ENCODE measurements at places on chromosomes 12 and 14.
A peak's percentile ranks its signal among the peaks of the same experiment; 100 is the strongest.

DNA sequence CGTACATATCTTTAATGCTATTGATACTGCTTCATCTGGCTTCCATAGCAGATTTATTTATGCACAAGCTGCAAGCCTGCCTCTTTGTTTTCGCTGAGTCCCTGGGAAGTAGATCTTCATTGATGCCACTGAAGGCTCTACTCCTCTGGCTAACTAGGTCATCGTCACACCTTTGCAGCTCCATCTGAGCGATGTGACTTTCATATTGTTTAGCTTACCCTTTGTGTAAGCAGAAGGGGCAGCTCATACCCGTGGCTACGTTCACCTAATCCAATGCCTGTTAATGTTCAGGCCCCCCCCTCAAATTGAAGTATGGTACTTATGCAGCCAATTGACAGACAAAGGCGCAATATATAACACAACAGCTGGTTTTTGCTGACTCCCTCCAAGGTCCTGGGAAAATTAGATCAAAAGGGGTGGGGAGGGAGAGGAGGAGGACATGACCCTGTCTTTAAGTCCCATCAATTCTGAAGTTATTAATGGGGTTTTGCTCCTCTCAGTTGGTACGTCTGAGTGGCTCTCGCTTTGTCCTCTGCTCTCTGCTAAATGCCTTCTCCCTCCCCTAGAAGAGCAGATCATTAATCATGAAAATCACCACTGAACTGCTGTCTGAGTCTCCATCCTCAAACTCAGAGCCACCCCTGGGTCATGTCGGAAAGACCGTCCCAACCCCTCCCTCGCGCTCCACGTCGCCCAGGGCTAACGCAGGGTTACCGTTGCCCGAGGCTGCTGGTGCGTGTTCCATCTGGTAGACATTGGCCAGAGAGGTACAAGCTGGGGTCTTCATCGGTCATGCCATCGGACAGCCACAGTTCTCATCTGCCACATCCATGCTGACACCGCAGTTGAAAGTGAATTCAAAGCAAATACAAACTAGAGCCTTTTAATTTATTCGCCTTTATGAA lies 128.8 kb downstream of the ADGRD1 start:
- DNase-seq = no peak

DNA sequence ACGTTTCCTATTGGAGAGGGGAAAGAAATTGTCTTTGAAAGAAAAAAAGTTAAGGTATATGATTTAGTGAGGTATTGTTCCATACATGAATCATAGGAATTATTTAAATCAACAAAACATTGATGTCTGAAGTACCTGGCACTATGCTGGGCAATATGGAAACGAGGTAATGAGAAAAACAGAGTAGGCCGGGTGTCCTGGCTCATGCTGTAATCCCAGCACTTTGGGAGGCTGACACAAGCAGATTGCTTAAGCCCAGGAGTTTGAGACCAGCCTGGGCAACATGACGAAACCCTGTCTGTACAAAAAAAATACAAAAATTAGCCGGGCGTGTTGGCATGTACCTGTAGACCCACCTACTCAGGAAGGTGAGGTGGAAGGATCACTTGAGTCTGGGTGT lies 45.9 kb downstream of the AEBP2 start:
- DNase-seq = no peak

GRCh38 chr14:33726685-33727084 lies 224.2 kb downstream of the EGLN3 start:
- DNase-seq = no peak

GRCh38 chr12:16467272-16467671 lies 119.8 kb downstream of the MGST1 start:
- no peak for DNase-seq

GRCh38 chr14:52846591-52846990 lies 55.2 kb upstream of the GNPNAT1 start:
- no peak for DNase-seq

DNA sequence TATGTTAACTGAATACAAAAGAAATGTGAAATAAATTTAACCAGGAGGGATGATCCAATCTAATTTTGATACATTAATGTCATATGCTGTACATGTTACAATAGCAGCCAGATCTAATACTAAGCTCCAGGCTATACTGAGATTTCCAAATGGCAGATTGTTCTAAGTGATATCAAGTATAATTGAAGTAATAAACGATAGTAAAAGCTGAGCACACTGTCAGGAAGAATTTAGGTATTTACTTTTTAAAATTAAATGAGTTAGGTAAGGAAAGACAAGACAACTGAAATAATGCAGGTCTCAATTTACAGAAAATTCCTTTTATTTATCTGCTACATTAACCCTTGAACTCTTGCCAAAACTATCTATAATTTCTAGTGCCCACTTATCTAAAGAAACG lies 39.9 kb downstream of the INSM2 start:
- no peak for DNase-seq

DNA sequence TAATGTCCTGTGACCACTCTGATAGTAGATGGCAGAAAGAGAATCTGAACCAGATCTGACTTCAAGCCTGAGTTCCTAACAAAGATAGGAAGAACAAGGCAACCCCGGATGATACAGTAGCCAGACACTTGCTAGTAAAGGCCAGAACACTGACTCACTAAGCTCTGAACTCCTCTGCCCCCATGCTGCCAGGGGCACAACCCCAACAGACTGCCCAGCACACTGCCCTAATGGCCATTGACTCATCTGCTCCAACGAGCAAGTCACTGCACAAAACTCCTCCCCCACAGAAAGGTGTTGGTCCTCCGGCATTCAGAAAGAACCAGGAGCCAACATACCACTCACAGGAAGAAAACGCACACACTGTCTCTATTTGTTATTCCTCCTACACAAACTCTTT lies 179.6 kb upstream of the NUDT4 start:
- DNase-seq = no peak

GRCh38 chr14:68655021-68655831 lies 137.6 kb downstream of the ZFP36L1 start:
- DNase-seq = no peak

- DNase-seq = peak; percentile 87
These were observed at the start of gene MRPL52 for GRCh38 chr14:22829661-22830442. Gene MRPL52, plus strand, starts transcription at chr14:22829887. Its CDS starts 26 bp downstream, at chr14:22829913.

DNA sequence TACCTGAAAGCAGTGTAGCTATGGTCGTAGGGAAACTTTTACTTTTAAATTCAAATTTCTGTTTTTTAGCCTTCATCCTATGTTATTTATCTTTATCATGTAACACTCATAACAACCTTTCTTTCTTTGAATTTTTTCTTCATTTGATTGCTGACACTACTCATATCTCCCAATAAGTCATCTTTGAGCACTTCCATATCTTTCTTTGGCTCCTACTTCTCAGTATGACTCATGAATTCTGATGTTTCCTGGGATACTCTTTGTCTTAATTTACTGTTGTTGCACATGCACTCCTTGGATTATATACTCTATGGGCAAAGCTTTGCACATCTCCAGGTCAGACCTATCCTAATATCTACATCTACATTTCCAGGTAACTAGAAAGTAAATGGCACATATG lies 18.1 kb upstream of the IAPP start:
- DNase-seq = no peak

GRCh38 chr12:123132951-123133619 lies 17.8 kb downstream of the PITPNM2 start:
- peak; percentile 46 for DNase-seq

DNA sequence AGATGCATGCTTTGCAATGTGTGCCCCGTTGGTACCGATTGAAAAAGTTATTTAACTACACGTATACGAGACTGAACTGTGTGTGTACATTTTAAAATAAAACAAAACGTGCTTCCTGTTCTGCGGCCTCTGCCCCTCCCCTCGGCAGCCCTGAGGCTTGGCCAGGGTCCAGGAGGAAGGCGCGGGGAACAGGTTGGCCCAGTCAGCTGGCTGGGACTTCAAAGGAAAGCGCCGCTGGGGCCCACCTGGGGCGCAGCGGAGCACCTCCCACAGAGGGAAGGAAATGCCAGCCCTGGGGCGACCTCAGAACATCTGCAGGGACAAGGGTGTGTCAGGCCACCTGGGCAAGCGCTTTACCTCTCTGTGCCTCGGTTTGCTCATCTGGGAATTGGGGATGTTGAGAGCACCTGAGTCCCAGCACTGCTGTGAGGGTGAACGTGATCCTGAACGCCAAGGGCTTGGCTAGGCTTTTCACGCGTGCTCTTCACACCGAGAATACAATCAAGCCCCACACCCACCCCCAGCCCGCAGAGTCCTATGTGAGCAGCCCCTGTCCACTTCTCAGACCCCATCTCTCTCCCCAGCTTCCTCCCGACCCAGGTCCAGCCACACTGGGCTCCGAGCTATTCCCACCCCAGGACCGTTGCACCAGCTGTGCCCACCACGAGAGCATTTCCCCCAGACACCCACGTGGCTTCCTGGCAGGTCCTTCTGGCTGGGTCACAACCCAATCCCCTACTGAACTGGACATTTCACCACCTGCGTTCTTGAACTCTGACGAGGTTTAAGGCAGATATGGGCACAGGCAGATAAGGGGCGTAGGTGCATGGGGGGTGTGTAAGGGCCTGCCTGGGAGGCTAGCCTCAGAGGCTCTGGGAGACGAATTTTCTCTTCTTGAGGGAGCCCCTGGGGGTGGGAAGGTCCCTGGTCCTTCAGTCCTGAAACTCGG lies 41.9 kb upstream of the NCOR2 start:
- peak; percentile 94 for DNase-seq

GRCh38 chr12:116885491-116885890 lies 4.2 kb upstream of the HRK start:
- DNase-seq = no peak

GRCh38 chr14:22847661-22848341 lies 11.4 kb downstream of the MMP14 start:
- DNase-seq = no peak

- no peak for DNase-seq
These were observed 181.5 kb upstream of the SFSWAP start for GRCh38 chr12:131529196-131530040.

GRCh38 chr12:40226705-40227104 lies 1.9 kb downstream of the LRRK2 start:
- DNase-seq = no peak

DNA sequence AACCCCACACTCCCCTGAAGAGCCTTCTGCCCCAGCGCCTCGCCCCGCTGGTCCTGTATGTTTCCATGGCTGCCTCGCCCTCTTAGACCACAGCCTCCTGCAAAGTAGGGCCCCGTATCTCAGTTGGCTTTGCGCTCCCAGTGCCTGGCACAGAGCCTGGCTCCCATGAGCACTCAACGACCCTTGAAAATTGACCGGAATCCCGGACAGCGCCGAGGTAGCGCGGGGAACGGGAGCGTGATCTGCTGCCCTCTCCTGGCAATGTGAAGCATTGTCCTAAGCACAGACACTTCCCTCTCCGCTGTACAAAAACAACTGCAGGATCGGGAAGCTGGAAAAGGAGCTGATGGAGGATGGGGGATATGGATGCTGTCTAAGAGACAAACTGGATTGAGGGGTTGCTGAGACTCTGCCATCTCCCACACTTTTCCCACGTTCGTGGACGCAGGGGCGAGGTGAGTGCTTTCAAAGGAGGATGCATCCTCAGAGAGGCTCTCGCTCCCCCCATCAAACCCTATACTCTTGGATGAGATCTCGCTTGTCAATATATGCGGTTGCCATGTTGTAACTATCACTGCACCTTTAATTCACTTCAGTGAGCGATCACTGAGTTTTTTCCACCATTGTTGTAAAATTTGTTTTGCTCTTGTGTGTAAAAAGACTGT lies 10.7 kb upstream of the FKBP4 start:
- DNase-seq = peak; percentile 37

GRCh38 chr14:68749487-68750475 lies 43.1 kb downstream of the ZFP36L1 start:
- DNase-seq = no peak

DNA sequence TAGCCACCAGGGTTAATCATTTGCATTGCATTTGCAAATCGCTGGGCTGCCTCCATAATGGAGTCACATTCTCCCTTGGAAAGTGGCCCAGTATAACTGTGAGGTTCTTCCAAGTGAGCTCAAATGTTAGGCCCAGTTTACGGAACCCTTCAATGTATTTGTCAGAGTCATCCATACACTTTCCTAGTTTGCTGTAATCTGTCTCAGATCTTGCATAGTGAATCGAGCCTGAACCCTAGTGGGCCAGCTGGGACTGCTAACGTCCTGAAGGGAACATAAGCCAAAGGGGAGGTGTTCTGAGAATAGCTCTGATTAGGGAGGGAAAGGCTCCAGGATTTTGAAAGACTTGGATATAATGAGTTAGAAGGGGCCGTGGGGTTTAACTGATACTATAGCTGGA lies 406.3 kb downstream of the SLC6A15 start:
- DNase-seq = no peak

- peak; percentile 81 for DNase-seq
These were observed 37.2 kb upstream of the C14orf132 start for GRCh38 chr14:96001866-96002497.

- DNase-seq = no peak
These were observed 154.5 kb downstream of the ZFP36L1 start for GRCh38 chr14:68638141-68638999.

GRCh38 chr12:127550271-127550670 lies 716.7 kb upstream of the TMEM132C start:
- no peak for DNase-seq

- DNase-seq = no peak
These were observed 10.2 kb downstream of the ERG28 start for GRCh38 chr14:75650253-75651058.

DNA sequence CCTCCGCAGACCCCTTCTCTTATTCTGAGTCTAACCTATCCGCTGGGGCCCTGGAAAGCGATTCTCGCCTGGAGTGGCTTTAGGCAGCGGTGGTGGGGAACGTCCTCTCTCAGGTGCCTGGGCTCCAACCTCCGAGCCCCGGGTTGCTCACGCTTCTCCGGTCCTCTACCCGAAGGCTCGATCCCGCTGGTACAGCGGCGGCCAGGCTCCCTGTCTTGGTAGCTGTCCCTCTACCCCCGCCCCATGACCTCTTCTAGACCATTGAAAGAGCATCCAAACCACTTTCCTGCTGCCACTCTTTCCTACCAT lies 505 bp upstream of the HEBP1 start:
- DNase-seq = no peak

GRCh38 chr12:1348606-1349005 lies 245.8 kb downstream of the FBXL14 start:
- no peak for DNase-seq

- no peak for DNase-seq
These were observed 2.8 kb upstream of the ART4 start for GRCh38 chr12:14846042-14846587.

DNA sequence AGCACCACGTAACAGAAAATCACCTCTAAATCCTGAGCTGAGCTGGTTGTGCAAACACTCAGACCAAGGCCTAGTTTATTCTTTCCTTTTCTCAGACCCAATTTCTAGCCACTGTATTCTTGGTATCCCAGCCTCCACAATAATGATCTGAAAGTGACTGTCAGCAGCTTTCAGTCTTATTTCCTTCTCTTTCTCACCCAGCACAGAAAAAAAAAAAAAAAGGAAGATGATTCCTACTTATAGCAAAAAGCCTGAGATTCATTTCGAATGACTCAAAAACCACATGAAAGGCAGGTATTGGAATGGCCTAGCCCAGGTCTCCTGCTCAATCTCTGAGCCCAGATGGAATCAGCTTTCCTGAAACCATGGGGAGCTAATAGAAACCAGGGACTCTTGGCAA lies 298.6 kb upstream of the PPFIA2 start:
- no peak for DNase-seq
